ENCODE measurements at places on chromosomes 2 and 18.

DNA sequence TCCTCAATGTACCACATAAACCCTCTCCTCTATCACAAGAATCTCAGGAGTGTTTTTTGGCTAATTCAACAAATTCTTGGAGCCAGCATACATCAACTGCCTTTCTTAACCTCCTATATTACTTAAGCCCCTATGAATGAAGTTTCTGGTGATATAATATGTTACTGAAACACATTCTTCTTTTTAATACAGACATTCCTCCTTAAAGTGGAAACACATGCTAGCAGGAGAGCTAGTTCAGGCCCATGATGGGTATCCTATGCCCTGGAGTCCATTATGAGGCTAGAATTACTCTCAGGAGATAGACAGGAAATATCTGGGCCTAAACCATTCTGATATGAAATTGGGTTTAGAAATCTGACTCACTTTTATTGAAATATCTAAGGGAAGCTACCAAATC, 26.6 kb upstream of the RMDN2 start:
- no peak for DNase-seq

- no peak for DNase-seq
Observed at GRCh38 chr2:109170645-109171044, 41.6 kb downstream of the SH3RF3 start.

DNA sequence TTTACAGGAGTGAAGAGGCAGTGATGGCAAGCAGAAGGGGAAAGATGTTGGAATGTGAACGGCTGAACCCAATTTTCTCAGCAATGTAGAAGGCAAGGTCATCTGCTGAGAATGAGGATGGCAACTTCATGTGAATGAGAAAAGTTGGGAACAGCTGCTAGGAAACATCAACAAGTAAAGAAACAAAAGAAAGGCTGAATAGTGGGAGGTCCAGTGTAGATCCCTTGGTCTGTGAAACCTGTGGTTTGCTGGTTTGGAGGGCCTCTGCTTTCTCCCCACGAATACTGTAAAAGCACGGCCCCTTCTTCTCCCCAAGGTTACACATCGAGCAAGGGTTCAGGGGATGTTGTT, 27.4 kb downstream of the MARCHF4 start:
- no peak for DNase-seq

GRCh38 chr18:55365342-55365741, 222.7 kb downstream of the TCF4 start:
- DNase-seq, result no peak

- no peak for DNase-seq
Observed at GRCh38 chr2:30450025-30450424, 3.0 kb downstream of the LCLAT1 start.

DNA sequence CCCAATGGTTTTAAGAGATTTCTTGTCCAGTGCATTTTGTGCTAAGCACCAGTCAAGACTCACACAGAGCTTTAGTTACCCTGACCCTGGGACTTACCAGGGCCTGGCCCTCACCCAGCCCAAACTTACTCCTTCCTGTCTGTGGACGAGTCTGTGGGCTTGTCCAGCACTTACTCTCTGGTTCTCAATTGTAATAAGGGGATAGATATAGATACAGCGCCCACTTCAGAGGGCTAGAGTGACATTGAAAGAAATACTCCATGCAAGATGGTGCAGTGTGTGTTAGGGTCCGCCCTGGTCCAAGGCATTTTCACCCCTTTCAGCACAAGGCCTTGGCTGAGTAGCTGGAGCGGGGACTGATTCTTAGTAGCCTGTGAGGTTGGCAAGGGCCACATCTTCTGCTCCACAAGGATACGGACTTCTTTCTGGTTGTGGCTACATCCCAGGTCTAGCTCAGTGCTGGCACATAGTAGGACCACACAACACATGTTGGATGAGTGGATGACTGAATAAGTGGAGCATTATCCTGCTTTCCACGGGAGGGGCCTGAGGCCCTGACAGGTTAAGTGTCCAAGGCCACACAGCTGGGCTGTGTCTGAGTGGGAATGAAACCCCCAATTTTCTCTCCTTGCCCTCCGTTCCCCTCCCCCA, 3.8 kb upstream of the ARID5A start:
- no peak for DNase-seq

- DNase-seq, result no peak
Observed at GRCh38 chr2:235218486-235218907, 266.7 kb downstream of the SH3BP4 start.

DNA sequence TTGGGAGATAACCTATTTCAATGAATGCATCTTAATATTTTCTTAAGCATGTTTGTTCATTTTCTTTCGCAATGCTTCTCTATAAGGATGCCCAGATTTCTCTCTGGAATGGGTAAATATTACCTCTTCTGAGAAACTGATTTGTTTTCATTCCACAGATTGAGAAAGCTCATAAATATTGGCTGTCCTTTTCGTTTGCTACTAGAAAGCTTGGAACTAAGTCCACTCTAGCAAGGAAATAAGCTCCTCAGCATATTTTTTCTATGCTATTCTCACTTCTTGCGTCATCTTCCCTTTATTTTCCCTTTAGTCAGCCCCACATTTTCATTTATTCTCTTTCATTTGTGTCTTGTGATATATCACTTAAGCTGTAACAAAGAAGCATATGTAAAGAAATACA, 76.3 kb downstream of the ANTXR1 start:
- DNase-seq, result no peak
